ENCODE measurements at places on chromosomes 3 and 15.

- no peak for DNase-seq
These were observed 937.0 kb downstream of the IGSF11 start for GRCh38 chr3:118097660-118098059.

DNA sequence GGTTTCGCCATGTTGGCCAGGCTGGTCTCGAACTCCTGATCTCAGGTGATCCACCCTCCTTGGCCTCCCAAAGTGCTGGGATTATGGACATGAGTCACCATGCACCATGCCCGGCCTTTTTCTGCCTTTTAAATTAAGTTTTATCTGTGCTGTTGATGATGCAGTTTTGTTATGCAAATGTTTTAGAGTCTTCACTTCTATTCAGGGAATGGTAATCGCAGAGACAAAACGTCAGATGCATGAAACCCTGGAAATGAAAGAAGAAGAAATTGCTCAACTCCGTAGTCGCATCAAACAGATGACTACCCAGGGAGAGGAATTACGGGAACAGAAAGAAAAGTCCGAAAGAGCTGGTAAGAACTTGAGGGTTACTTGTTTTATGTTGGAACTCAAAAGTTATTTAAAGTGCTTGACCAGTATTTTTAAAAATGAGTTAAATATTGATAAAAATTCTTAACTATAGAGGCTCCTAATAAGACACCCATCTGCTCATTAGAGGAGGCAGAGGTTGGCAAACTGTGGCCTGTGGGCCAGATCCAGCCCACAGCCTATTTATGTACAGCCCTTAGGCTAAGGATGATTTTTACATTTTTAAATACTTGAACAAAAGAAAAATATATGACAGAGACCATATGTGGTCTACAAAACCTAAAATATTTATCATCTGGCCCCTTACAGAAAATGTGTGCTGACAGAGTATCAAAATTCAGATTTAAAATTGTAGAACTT is 127.8 kb upstream of the LRRFIP2 start:
- DNase-seq, result no peak

GRCh38 chr3:161508852-161509477 is 12.4 kb downstream of the OTOL1 start:
- no peak for DNase-seq

DNA sequence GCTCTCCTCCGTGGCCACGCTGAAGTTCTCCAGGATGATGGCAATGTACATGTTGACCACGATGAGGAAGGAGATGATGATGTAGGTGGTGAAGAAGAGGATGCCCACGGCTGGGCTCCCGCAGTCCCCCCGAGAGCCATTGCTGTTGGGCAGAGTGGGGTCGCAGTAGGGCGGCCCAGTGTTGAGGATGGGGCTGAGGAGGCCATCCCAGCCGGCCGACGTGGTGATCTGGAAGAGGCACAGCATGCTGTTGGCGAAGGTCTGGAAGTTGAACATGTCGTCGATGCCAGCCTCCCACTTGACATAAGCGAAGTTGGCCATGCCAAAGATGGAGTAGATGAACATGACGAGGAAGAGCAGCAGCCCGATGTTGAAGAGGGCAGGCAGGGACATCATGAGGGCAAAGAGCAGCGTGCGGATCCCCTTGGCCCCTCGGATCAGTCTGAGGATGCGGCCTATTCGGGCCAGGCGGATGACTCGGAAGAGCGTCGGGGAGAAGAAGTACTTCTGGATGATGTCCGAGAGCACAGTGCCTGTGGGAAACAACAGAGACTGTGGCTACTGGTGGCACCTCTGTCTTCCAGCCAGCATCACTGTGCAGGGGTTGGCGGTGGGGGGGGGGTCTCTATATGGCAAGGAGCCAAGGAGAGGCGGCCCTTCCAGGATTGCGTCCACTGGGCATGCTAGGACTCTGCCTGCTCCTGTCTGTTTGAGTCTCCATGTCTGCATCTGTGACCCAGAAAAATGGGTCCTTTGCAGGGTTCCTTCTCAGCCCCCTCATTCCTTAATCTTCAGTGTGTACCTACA is 55.1 kb downstream of the EXOG start:
- no peak for DNase-seq

DNA sequence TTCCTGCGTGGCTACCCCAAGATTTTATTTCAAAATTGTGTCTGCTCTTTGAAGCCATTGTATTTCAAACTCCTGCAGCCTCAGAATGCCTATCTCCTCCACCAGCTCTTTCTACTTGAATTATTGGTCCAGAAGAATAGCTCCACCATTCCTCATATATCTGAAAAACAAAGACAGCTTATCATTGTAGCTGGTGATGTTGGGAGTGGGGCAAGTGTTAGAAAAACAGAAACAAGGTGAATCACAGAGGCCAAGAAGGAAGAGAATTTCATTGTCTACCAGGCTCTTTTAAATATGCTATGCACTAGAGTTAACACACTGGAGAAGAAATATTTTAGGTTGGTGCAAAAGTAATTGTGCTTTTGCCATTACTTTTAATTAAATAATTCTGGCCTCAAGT is 307.9 kb upstream of the ROPN1 start:
- DNase-seq, result no peak

GRCh38 chr15:57563416-57563815 is 28.3 kb upstream of the MYZAP start:
- no peak for DNase-seq

GRCh38 chr15:84699538-84700191 is 16.3 kb downstream of the SEC11A start:
- DNase-seq, result no peak

DNA sequence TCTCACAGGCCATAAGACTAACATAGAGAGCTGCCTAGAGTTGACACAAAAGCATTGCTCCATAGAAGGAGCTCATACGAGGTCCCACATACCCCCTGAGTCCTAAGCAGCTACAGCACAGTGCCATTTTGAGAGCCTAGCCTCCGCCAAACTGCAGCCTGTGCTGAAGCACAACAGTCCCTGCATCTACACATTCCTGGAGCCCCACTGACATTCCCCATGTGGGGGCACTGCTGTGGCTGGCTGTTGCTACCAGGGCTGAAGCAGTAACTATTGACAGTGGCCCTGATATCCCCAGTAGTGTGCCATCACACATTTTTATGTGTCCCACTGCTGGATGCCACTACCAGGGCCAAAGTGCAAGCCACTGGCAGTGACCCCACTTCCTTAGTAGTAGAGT is 80.3 kb downstream of the CERS3 start:
- DNase-seq, result no peak

GRCh38 chr15:79901958-79902357 is 5.1 kb upstream of the MTHFS start:
- no peak for DNase-seq

DNA sequence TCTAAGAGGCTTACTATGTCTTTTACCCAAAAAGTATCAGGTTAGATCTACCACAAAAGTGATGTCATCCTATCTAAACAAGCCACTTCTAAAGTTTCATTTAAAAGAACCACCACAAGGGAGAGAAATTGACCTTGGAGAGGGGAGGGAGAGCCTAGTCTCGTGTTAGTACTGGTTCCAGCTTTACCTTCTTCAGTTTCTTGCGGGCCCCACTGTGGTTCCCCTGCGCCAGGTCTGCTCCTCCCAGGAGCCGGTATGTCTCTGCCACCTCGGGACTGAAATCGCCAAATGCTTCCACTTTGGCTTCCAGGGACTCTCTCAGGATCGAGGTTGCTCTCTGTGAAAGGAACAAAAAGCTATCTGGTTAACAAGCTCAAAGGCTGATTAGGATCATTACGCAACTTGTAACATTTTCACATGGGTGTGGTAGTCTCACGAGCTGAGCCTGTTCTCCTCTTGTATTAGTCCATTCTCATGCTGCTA is 51.1 kb downstream of the SYNM start:
- no peak for DNase-seq

DNA sequence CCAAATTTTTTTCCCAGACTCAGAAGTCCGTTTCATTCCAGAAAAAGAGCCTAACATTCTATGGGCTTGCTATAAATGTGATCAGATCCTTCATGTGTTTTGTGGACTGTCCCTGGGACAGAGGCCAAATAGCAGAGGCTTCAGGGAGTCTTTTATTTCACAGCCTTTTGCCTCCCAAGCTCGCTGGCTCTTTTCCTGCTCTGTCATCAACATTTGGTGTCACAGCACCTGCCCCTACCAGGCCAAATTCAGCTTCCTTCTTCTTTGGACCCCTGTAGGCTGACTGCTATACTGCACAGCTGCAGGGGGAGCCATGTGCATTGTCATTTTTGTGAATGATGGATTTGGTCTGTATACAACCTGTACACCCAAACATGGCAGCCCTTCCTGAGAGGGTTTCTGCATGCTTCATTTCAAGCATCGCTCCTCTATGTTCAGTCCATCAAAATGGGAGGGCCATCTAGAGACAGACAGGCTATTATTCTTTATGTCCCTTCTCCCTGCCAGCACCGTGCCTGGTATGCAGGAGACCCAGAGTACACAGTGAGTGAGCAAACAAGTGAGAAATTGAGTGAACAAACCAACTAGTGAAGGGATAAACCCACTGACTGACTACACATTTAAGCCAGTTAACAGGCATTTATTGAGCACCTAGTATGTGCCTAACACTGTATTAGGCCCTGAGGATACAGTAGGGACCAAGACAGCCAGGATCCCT is 17.9 kb upstream of the RPP14 start:
- DNase-seq, result no peak

DNA sequence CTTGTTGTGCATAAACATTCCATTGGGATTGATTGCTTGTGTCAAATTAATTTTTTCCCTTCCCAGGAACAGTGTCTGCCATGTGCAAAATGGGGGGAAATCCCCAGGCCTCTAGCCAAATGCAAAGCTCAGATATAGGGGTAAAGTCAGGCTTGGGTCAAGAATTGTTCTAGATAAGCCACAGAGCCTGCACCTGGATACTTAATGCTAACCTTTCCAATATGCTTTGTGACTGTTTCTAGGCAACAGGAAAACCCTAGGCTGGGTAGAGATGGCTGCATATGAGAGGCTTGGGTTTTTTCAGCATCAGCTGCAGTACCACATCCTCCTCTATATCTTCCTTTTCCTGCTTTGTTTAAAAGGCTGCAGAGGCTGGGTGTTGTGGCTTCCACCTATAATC is 61.9 kb upstream of the ROPN1 start:
- DNase-seq, result no peak

DNA sequence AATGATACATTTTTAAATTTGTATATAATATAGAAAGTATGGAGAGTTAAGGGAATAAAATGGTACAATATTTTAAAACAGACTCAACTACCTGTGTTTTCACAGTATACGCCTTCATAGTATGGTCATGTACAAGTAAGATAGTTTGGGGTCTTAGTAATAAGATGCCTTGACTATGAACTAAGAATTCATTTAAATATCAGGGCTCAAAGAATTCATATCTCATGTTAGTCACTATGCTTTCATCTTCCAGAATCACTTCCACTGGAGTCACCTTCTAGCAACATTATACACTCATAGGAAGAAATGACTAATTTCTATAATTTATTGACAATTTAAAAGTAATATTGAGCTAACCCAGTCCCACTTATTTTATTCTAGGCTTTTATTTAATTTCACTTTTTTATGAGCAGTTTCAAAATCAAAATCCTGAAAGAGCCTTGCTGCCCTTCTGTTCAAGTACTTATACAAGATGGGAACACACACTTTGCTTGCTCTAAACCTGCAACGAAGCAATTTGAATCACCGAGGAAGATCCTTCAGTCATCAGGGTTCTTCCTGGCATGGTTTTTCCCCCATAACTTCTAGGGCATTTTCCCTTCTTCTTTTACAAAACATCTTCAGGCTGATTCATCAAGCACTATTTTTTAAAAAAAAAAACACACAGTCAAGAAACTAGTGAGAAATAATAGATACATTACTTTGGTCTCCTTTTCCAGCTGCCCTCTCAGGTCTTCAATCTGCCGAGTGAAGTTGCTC is 94.1 kb downstream of the MYH15 start:
- no peak for DNase-seq

GRCh38 chr15:98800437-98801233 is 152.3 kb downstream of the IGF1R start:
- peak; percentile 81 for DNase-seq

DNA sequence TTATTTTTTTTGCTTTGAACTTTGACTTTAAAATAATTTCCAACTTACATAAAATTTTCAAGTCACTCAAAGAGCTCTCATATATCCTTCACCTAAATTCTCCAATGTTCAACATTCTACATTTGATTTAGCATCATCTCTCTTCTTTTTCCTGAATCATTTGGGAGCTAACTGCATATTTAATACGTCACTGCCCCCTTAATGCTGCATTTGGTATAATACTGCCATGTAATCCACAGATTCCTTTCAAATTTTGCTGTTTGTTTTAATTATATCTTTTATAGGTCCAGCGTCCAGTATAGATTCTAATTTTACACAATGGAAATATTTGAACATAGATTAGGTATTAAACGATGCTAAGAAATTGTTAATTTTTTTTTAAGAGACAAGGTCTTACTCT is 2.3 kb upstream of the EIF2AK4 start:
- DNase-seq, result no peak

DNA sequence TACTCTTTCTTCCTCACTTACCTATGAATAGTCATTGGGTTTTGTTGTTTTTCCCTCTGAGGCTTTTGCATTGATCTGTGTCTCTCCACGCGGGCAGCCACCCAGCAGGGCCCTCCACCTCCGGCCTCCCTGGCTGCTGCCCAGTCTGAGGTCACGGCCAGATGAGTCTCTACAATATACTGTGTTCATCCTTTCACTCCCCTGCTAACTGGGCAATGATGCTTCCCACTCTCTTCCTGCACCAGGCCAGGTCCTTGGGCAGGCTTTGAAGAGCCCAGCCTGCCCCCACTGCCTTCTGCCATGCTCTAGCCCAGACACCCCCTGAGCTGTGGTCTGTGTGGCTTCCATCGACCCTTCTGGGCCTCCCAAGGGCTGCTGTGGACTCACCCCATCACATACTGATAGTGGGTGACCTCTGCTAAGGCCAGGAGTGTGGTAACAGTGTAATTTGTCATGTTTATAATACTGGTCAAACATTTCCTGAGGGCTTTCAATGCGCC is 18.0 kb downstream of the PDIA5 start:
- DNase-seq, result no peak

DNA sequence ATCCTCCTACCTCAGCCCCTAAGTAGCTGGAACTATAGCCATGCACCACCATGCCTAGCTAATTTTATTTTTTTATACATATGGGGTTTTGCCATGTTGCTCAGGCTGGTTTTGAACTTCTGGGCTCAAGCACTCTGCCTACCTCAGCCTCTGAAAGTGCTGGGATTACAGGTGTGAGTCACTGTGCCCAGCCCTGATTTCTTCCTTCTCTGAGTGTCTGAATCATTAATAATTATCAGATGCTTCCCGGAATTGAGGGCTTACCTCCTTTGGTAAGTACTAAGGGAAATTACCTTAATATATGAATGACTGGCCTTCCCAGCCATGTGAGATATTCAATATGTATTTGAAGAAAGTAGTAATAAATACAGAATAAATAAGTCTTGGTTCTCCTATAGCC is 7.2 kb downstream of the CLPX start:
- DNase-seq, result no peak

DNA sequence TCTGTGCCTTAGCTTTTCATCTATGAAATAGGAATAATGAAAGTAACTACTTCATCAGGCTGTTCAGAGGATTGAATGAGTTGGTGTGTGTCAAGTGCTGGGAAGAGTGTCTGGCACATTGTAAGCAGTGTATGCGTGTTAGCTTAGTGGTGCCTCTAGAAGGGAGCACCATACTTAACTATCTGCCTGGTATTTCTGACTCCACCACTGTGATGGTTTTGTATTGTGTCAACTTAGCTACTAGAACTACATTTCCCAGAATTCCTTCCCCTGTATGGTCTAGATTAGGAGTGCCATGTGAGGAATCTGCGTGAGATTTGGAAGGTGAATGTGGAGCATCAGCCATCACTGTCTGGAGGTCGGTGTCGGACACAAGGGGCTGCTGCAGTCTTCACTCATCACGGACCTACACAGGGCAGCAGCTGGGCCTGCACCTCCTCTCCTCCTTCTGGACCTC is 115.4 kb upstream of the GALNT15 start:
- no peak for DNase-seq

All from head of caudate nucleus (tissue), 42 donors.